ENCODE measurements at places on chromosomes 6 and 20.

DNA sequence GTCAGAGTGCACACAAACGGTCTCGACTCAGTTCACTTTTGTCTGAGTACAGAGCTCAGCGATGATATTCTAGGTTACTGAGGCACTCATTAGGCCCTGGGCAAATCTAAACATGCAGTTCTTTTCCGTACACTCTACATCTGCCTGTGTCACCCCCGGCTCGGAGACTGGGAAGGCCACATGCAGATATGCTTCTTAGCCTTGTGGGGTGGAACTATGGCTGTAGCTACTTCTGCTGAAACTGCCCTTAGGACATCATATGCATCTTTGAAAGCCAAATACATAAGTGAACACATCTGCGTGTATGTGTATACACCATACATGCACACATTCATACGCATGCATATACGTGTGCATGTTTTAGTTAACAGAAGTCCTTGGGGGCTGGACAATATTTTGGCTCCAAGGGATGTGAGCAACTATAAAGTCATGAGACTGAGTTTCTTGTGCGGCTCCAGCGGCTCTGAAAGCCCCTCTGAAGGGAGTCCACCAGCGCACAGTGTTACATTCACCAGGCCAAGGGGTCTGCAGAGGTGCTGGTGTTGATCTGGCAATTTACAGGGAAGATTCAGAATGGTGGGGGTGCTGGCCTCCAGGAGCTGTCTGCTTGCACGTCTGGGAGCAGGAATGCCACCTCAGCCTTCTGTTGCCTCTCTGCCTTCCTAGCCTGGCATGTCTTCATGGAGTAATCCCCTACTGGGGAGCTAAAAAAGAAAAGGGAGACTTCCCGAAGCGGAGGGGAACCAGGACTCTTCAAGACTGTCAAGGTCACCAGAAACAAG lies 31.6 kb downstream of the PSMG4 start:
- DNase-seq = no peak

DNA sequence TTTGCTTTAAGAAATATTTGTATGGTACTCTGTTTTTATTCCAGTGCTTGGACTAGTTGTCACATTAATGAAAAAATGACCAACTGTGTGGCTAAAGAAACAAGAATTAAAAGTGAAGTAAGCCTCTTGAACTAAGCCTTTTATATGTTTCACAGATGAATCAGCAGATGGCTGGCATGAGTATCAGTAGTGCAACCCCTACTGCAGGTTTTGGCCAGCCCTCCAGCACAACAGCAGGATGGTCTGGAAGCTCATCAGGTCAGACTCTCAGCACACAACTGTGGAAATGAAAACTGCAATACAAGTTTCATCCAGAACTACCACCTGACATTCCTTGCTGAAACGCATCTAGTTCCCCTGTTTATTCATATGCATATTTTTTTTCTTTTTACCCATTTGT lies 96.8 kb downstream of the B3GAT2 start:
- DNase-seq = no peak

DNA sequence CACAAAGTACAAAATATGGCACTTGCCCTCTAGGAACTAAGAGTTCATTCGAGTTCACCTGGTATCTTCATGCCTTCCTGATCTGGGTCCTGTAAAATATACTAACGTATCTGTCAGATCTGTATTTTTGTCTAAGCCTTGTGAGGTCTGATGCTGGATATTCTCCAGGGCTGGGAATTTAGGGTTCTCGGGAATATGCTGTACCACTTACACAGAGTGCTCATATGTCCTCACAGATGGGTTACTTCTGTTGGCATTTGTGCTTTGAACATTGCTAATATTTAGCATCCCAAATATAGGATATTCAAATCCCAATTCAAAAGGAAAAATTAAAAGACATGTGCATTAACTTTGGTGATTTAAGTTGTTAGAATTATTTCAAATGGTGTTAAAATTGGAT lies 122.0 kb downstream of the DNAH8 start:
- no peak for DNase-seq

GRCh38 chr6:137827411-137827940 lies 39.6 kb upstream of the TNFAIP3 start:
- no peak for DNase-seq

DNA sequence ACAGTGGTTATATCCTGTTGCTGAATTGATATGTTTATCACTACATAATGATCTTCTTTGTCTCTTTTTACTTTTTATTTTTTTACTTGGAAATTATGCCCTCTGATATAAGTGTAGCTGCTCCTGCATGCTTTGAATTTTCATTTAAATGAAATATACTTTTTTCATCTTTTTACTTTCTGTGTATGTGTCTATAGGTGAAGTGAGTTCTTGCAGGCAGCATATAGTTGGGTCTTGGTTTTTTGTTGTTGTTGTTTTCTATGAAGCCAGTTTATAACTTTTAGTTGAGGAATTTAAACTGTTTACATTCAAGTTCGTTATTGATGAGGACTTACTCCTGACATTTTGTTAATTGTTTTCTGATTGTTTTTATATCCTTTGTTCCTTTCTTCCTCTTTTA lies 103.1 kb upstream of the DOK5 start:
- no peak for DNase-seq

GRCh38 chr6:70292193-70292592 lies 10.7 kb downstream of the COL9A1 start:
- DNase-seq = no peak

DNA sequence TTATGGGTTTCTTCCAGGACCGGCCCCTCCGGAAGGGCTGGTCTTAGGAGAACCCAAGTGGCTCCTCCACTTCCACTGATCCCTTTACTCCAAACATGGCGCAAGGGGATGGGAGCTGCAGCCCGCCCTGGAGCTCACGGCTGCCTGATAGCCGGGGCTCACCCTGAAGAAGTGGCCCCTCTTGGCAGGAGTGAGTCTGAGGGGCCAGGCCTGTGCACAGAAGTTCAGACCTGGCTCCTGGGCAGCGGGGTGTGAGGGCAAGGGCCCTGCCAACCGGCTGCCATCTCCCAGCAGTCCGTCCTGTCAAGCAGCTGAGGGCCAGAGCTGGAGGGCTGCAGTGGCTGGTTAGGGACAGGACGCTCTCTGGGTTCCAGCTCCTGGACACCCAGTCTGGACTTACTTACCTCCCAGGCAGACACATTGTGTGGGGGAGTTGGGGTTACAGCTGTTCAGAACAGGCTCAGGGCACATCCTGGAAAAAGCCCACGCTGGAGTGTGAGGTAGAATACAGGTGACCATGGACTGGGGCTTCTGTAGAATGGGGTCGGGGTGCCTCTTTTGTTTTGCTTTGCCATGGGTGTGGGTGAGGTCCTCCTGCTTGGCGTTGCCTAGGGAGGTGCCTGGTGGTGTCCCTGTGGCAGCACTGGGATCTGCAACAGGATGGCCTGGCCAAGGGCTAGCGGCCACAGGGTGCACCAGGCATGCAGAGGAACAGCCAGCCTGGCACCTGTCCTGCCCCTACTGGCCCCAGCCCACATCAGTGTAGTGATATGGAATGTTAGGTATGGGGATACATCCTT lies 88.4 kb downstream of the ASXL1 start:
- DNase-seq = no peak

- no peak for DNase-seq
Measured at GRCh38 chr6:97697456-97697855, 414.4 kb upstream of the MMS22L start.

DNA sequence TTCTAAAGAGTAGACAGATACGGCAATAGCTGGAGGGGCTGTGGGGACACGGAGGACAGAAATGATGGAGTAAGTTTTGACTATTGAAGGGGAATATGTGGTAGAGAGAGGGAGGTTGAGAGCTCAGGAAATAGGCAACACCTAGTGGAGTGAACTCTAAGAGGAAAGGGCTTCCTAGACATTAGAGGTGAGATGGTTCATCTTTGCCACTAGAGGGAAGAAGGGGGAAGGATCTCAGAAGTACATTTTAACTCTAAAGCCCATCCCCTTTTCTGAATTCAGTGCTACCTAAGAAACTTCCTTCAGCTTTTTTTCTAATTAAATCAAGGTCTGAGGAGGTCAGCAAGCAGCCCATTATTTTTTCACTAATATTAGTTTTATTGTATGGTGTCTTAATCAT lies 689.4 kb upstream of the MAP3K7 start:
- DNase-seq = no peak

- no peak for DNase-seq
Measured at GRCh38 chr20:55656231-55656775, 349.0 kb downstream of the CBLN4 start.

DNA sequence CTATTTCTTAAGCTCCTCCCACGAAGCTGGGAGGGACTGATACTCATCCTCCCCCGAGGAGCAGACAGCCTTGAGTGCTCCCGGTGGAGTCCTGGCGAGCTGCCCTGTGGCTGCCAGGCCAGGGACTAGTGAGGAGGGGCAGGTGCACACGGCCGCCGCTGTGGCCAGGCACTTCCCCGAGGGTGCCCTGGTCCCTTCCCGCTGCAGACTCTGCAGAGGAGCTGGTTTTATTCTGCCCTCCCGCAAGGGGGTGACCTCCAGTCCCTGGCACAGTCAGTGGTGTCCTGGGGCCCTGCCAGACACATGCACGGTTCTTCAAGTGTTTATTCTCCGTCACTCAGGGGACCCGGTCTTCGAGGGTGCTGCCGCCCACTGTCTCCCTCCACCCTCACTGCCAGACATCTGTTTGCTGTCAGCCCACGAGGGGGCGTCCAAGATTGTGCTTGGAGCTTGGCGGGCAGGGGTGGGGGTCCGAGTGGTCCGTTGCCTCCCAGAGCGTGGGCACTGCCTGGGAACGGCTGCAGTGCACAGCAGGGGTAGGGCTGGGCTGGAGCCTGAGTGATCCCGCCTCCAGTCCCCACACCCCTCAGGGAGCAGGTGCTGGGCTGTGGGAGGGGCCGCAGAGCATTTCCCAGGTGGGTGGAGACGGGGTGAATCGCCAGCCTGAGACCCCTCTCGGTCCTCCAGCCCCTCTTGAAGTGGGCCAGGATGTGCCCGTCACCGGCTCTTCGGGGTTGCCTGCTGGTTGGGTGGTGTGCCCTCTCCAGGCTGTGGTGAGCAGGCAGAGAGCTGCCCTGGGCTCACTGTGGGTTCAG lies 3.1 kb upstream of the CABLES2 start:
- peak; percentile 47 for DNase-seq

- no peak for DNase-seq
Measured at GRCh38 chr20:4600308-4601014, 121.2 kb upstream of the PRND start.

GRCh38 chr6:157194643-157195042 lies 128.7 kb downstream of the TMEM242 start:
- DNase-seq = no peak

DNA sequence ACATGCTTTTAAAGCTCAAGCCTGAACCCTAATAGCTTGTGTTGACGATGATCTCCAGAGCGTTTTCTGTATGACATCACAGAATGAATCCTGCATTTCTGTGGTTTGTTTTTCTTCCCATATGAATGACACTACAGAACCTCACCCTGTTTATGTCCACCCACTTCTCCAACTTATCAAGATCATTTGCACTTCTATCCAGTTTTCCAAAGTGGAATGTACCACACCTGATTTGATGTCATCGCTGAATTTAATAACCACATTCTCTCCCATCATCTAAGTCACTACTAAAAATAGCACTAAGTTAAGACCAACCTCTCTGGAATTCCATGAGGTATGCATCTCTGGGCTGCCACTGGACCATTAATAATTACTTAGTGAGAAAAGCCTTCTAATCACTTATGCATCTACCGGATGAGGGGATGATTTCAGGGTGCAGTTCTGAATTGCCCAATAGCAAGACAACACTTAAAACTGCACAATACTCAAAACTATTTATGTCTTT lies 33.3 kb upstream of the CITED2 start:
- DNase-seq = no peak

DNA sequence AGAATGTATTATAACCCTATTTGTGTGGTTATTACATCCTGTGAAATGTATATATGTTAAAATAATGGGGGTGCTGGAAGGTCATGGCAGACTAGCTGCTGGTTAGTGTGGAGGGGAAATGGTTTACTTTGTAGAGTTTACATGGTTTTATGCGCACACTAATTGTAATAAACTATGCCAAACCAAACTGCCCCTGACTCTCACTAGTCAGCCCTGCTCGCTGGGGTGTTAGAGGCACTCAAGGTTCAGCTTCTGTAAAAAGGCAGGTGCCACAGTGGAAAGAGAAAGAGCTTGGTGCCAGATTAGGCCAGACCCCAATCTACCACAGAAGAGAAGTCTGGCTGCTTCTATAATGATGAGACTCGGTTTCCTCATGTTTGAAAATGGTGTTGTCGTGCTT lies 52.7 kb downstream of the GOPC start:
- no peak for DNase-seq

- no peak for DNase-seq
Measured at GRCh38 chr6:150783813-150784212, 81.7 kb upstream of the MTHFD1L start.

DNA sequence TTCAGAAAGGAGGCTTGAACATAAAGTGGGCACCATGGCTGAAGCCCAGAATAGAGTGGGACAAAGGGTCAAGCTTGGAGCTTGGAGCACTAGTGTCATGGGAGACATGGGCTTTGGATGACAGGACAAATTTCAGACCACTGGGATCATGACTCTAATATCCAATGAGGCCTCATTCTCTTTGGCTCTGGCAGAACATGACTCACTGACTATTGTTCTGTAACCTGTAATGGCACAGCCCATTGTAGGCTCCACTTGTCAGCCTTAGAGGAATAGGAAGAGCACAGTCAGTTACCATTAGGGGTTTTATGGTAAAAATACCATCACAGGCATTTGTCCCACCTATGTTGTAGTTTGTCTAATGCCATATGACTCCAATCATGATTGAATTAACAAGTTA lies 34.0 kb upstream of the MMS22L start:
- no peak for DNase-seq

GRCh38 chr20:20237093-20237959 lies 130.6 kb upstream of the INSM1 start:
- DNase-seq = no peak
